ENCODE measurements at places on chromosomes 1 and 21.

DNA sequence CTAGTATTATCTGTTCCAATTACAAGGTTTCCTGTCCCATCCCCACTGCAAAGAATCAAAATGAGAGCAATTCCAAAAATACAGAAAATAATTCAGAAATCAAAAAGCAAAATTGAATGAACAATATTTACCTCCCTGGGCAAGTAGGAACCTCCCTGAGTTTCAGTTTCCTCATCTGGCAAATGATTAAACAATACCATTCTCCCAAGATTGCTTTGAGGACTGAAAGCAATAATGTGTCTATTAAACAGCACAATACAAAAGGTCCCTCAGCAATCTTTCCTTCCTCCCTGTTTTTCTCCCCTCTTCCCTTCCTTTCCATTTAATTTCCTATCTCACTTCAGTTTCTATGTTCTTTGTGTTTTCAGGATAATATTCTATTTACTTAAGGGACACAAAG, 171.0 kb downstream of the ZC3H11B start:
- DNase-seq, result no peak

DNA sequence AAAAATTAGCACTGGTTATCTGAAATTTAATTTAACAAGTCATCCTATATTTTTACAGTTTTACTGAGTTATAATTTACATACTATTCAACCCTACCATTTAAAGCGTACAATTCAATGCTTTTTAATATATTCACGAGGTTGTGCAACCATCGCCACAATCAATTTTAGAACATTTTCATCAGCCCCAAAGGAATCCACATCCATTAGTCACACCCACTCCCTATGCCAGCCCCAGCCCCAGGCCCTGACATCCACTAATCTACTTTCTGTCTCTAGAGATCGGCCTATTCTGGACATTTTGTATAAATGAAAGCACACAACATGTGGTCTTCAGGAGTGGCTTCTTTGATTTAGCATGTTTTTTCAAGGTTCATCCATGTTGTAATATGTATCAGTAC, 134.7 kb downstream of the PSMG1 start:
- no peak for DNase-seq

- no peak for DNase-seq
These were observed 9.5 kb upstream of the TBCE start for GRCh38 chr1:235357485-235358373.

DNA sequence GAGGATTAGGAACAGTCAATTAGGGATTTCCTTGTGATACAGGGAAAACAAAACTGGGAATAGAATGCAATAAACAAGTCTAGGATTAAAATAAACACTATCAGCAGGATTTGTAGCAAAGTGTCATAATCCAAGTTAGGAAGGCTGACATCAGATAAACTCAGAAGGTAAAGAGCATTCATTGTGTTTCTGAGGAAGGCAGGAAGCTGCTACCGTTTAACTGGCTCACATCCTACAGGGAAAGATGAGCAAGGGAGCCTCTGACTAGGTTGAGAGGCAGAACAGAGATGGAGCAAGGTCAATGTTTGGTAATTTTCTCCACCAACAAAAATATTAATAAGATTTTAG, 124.7 kb downstream of the POU2F1 start:
- DNase-seq, result no peak

Data from activated naive CD4-positive, alpha-beta T cell (primary cell).